ENCODE measurements at places on chromosomes 7 and 10.

- DNase-seq, result no peak
These were observed 86.4 kb downstream of the GPR37 start for GRCh38 chr7:124679146-124679545.

- no peak for DNase-seq
These were observed 73.7 kb downstream of the ABLIM1 start for GRCh38 chr10:114584419-114584818.

GRCh38 chr7:147363101-147363500, 1227.5 kb upstream of the C7orf33 start:
- no peak for DNase-seq

DNA sequence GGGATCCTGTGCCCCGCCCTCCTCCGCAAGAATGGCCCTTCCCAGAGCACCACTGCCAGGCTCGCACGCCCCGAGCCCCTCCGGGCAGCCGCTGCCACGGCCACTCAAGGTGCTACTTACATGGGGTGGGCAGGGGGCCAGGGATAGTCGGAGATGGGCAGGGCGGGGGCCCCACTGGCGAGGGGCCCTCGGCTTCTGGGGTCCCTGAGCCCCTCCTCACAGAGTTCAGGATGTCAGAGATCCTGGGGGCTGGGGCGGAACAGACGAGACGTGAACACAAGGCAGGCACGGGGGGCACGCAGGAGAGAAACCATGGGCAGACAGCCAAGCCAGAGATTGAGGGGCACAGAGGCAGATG, 25.6 kb downstream of the YKT6 start:
- no peak for DNase-seq

DNA sequence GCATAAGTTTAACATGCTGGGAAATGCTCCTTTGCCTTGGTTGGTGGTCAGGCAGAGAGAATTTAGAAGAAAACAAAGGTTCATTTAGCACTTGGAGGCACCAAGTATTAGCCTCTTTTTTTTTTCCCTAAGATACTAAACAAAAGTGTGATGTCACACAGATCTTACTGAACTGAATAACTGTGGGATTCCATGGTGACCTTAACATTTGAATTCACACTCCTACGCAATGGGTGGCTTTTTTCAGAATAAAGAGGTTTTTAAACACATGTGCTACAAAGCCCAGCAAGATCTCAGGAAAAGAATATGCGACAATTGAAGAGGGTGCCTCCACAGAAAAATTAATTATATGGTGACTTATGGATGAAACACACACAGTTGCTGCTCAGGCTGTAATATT, 133.4 kb upstream of the ABCB5 start:
- no peak for DNase-seq

DNA sequence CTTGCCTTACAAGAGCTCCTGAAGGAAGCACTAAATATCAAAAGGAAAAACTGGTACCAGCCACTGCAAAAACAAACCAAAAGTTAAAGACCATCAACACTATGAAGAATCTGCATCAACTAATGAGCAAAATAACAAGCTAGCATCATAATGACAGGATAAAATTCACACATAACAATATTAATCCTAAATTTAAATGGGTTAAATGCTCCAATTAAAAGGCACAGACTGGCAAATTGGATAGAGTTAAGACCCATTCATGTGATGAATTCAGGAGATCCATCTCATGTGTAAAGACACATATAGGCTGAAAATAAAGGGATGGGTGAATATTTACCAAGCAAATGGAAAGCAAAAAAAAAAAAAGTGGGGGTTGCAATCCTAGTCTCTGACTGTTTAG, 29.6 kb downstream of the COG5 start:
- DNase-seq, result no peak

All from GM04504 (cell line).